ENCODE measurements at places on chromosomes 5 and 9. TPM values are rescaled to one million over a fixed set of nuclear protein-coding genes. Genes with fewer than 3 reads are reported as not detected.

- DNase-seq: no peak
Observed at GRCh38 chr5:30808996-30809395, 384.5 kb upstream of the CDH6 start.

- DNase-seq: peak; percentile 88
Observed at GRCh38 chr9:87148331-87149104, 201.2 kb upstream of the GAS1 start.

- no peak for DNase-seq
Observed at GRCh38 chr5:141051521-141051866, 320 bp downstream of the PCDHB1 start.

GRCh38 chr5:7845557-7845956 lies 5.4 kb downstream of the CFAP90 start:
- no peak for DNase-seq

DNA sequence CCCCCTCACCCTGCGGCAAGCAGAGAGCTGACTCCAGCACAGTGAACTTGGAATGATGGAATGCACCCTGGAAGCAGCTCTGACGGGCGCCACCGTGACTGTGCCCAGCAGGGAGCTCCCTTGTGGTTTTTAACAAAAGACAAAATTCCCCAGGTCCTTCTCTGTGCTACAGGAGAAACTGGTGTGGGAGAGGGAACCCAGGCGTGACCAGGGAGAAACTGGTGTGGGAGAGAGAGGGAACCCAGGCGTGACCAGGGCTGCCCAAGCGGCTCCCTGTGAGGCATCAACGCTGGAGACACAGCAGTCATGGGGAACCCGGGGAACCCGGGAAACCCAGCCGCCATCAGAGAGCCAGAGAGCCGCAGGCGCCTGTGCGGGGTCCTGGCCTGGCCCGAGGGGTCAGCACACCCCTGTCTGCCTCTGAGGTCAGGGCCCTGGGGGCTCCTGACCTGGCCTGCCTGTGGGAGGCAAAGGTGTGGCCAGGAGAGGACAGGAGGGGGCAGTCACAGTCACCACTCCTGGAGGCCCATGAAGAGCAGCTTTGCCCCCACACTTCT lies 3.1 kb upstream of the AHRR start:
- DNase-seq: no peak

DNA sequence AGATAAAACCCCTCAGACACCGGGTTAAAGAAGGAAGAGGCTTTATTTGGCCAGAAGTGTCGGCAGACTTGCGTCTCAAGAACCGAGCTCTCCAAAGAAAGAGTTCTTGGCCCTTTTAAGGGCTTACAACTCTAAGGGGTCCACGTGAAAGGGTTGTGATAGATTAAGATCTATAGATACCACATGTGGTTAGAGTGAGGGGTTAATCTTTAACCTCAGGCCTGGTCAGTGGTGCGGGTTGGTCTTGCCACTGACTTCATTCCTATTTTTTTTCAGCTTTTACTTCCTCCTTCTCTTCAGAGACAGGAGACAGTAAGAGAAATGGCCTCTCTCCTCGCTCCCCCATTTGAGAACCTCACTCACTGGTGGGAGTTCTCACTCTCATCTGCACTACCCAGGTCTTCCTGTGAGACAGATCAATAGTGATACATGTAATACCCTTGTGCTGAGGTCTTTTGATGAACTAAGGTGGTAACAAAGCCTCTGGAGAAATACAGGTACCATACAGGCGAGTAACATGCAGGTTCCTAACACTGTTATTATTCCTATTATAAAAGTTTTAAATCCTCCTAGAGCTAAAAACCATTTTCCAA lies 52.4 kb upstream of the COX7C start:
- DNase-seq: no peak

- peak; percentile 64 for DNase-seq
Observed at GRCh38 chr9:128921881-128922763, 1.3 kb downstream of the PHYHD1 start.

DNA sequence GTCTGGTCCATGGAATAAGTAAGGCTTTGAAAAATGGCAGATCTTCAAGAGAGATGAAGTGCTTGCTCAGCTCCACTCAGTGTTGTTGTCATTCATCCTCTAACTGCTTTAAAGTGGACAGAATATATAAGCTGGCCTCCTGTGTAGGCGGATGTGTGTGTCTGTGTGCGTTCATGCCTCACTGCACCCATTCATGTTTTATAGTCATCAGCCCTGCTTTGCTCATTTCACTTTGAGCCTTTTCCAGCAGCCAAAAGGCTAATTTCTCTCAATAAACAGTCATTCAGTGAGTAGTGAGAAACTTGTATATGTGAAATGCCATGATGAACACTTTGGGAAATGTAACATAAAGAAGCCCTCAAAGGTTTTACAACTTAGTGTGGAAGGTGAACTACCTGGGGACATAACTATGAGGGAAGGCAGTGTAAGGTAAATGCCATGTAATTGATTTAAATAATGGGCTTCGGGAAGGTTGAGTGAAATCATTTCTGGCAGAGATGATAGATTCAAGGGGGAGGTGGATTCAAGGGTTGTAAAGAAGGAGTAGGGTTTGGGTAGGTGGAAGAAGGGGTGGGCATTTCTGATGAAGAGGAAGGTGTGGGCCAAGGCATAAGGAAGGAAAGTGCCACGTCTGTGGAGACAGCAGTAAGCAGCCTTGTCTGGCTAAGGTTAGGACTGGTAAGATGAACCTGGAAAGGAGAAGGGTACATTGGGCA lies 15.7 kb downstream of the TTC23L start:
- DNase-seq: no peak

DNA sequence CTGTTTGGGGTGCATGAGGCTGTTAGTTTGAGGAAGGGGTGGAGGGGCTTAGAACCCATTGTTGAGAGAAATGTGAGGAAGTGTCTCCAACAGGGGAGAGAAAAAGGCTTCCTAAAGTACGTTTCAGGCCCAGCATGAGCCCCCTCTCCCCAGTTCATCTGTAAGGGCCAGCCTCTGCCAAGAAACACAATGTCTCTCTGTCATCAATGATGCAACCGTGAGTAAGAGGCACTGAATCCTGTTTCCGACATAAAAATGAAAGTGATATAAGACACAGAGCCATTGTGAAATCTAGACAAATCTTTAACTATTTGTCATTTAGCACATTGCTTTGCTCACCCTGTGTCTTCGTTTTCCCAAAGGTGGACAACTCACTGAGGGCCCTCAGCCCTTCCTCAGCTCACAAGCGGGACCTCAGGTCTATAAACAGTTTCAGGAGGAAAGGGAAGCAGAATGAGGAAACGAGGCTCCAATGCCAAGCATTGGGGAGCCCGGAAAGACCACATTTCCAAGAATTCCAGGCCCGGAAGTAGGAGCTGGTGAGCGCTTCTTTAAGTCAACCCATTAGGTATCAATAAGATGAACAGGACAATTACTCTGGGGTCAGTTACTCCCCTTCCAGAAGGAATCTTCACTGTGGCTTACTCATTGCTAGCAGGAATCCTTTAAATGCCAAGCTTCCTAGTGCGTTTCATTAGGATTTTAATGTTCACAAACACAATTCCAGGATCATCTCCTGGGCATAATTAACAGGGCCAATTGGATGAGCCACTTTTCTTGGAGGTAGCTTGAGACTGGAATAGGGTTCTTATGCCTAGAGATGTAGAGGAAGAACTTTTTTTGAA lies 59.0 kb upstream of the KLF4 start:
- peak; percentile 49 for DNase-seq

GRCh38 chr9:23812673-23813072 lies 13.4 kb downstream of the ELAVL2 start:
- DNase-seq: no peak

The PITX1 gene
- 0.06 TPM for polyA plus RNA-seq

The TAF9 gene
- polyA plus RNA-seq: 62.2 TPM

The GMCL2 gene
- polyA plus RNA-seq: not detected

The UBAP2 gene
- 11.7 TPM for polyA plus RNA-seq

The GALNT12 gene
- polyA plus RNA-seq: 0.38 TPM

The TYRP1 gene
- 7.2 TPM for polyA plus RNA-seq

The GKAP1 gene
- 18.2 TPM for polyA plus RNA-seq

The PTPRD gene
- 2.0 TPM for polyA plus RNA-seq

The KIF20A gene
- 0.12 TPM for polyA plus RNA-seq

Measured in heart right ventricle (tissue), 16 donors.